ENCODE measurements at places on chromosomes 6 and 20.
A peak's percentile ranks its signal among the peaks of the same experiment; 100 is the strongest.

DNA sequence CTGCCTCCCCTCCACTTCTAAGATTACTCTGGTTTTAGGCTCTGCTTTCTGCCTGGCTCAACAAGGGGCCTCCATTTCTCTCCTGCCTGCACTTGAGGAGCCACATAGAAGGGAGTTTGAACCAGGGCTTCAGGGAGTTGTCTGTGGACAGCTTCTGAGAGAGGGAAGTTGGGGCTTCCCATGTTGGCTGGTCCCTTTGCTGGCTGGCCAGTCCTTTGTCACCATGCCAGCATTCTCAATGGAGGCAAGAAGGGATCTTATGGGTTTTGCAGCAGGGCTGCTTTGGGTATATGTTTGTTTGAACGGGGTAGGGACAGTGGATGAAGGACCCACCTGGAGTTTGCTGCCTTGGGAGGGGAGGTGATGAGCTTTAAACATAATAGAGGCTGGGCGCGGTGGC lies 124.9 kb downstream of the CARMIL1 start:
- no peak for DNase-seq

- no peak for DNase-seq
These were observed 17.2 kb downstream of the ABT1 start for GRCh38 chr6:26613689-26614683.

DNA sequence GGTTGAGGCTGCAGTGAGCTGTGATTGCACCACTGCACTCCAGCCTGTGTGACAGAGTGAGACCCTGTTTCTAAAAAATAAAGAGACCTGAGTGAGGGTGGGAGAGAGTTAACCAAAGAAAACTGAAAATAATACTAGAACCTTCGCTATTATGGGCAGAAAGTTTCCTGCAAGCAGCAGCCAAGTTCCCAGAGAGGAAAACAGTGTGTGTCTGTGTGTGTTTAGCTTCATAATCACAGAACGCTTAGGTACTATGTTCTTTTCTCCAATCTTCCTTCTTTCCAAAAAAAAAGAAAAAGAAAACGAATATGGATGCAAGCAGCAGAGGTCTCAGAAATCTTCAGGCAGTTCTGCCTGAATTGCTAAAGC lies 170.0 kb downstream of the LY86 start:
- DNase-seq, result no peak

- no peak for DNase-seq
These were observed 220.3 kb upstream of the LAMP5 start for GRCh38 chr20:9294041-9294440.

GRCh38 chr6:75205776-75206575 lies at the start of gene COL12A1:
COL12A1 (minus strand) TSS chr6:75206053; CDS start chr6:75202792, 3,261 bp downstream.
- DNase-seq, result peak; percentile 20

DNA sequence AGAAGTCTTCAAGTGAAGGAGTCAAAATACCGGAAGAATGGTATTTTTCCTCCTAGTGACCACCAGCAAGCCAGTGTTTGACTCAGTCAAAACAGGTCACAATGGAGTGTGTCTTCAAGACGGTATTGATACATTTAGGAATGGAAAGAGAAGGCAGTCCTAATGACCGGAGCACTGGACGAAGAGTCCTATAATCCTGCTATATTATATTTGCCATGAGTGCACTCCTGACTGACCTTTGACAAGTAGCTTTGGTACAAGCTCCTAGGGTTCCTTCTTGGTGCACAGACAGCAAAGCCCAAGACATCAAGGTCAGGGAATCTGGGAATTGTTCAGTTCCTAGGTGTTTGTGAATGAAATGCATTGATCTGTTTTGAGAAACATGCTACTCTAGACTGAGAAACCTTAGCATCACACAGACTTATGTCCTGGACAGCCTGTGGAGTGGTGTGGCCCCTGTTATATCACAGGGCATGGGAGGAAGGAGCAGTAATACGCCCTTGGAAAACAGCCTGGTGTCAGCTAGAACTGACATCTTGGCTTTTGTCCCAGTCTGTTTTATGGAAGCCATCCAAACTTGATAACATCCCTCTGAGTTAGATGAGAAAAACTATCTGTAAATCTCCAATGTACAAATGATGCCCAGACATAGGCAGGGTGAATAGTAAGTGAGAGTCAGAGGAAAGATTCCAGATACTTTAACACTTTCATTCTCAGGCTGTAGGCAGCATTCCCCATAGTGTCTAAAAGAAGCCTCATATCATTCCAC lies 18.5 kb downstream of the NOX3 start:
- DNase-seq, result no peak

- no peak for DNase-seq
These were observed 4.4 kb downstream of the APMAP start for GRCh38 chr20:24987873-24988835.

GRCh38 chr6:68695403-68695802 lies 60.3 kb downstream of the ADGRB3 start:
- DNase-seq, result no peak

Data from GM20000 (cell line).